Stimulated activated CD8-positive, alpha-beta memory T cell treated with anti-CD3 and anti-CD28 coated beads, Interleukin-7, amount 100 ng/mL, for 24 hours (primary cell): ENCODE measurements at places on chromosomes 4 and X.

GRCh38 chr4:78585633-78586032 lies 34.1 kb downstream of the ANXA3 start:
- no peak for DNase-seq

GRCh38 chrX:13983734-13984133 lies 46.0 kb downstream of the GEMIN8 start:
- no peak for DNase-seq

DNA sequence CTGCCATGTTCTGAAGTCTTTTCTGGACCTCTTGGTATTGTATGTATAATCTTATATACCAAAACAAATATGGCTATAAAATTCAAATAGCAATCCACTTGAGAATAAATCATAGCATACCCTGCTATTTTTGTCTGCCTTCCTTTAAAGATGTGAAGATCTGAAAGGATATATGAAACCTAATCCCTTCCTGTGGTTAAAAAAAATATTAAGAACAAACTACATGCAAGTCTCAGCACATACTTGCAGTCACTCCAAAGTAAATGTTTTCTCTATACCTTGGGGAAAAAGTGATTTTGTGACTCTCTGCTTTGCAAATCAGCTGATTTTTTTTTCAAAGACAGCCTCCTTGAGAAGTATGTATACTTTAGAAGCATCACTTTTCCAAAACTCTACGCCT lies 322.9 kb downstream of the ANKRD50 start:
- DNase-seq = no peak

GRCh38 chr4:184197536-184198082 lies 20.1 kb downstream of the ENPP6 start:
- no peak for DNase-seq

DNA sequence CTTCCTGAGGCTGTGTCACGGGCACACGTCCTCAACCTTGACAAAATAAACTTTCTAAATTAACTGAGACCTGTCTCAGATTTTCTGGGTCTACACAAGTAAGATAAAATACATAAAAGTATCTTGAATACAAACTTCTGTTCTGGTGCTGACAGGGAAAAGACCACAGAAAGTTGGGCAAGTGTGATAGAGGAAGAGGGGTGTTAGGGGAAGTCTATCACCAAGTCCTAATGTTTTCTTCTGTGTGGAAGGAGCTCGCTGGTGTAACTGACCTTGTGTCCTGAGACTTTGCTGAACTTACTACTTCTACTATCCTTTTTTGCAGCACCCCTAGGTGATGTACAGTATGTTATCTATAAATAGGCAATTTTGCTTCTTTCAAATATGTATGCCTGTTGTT lies 97.0 kb upstream of the STIM2 start:
- no peak for DNase-seq

DNA sequence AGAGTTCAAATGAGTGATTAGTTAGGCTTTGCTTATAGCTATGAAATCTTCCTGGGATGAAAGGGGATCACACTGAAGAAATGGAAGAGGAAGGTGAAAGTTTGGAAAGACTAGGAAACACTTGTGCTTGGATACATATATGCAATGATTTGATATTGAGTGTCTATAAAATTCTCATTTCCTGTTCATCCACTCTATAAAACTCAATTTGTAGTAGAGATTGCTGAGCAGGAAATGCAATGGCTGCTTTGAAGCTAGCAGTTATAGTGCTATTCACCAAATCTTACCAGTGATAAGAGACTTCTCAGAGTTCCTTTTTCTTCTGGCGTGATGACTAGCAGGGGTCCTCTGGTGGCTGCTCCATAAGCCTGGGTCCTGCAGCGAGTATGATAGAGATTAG lies 128.1 kb upstream of the HPF1 start:
- no peak for DNase-seq

- no peak for DNase-seq
Measured at GRCh38 chr4:78566834-78567499, 15.4 kb downstream of the ANXA3 start.

GRCh38 chr4:186760576-186760975 lies 36.9 kb upstream of the FAT1 start:
- DNase-seq = no peak

- no peak for DNase-seq
Measured at GRCh38 chr4:145929415-145930178, 9.0 kb downstream of the ZNF827 start.

DNA sequence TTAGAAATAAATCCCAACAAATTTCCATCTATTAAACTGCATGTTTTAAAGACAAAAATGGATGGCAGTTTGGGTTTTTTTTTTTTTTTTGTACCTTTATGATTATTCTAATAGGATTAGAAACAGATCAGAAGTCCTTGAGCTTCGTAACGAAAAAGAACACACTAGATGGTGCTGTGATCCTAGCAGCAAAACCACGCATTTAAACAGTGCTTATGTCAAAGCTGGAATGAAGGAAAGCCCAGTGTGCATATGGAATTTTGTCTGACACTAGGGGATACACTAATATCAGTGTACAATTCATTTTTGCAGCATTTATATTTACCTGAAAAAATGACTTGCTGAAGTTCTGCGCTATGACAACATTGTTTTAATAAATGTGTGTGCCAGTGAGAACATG lies 229.1 kb downstream of the VEGFC start:
- DNase-seq = no peak

DNA sequence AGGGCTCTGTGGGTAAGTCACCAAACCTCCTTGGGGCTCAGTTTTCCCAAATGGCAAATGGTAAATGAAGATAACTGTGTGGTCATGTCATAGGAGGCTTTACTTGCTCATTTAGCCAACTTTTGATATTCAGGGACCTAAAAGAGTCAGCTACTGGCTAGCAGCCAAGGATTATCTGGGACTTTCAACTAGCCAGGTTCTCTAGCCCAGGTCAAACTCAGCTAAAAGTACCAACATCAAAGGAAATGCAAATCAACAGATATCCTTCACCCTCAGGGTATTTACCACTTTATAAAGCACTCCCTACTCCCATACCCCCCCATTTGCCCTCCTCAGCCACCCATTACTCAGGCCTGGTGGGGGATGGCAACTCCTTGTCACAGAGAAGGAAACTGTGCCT lies 7.5 kb downstream of the AMER1 start:
- no peak for DNase-seq

DNA sequence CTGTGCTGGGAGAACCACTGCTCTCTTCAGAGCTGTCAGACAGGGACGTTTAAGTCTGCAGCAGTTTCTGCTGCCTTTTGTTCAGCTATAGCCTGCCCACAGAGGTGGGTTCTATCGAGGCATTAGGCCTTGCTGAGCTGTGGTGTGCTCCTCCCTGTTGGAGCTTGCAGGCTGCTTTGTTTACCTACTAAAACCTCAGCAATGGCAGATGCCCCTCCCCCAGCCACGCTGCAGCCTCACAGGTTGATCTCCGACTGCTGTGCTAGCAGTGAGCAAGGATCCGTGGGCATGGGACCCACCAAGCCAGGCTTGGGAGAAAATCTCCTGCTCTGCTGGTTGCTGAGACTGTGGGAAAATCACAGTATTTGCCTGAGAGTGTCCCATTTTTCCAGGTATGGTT lies 133.8 kb upstream of the UBQLN2 start:
- no peak for DNase-seq

- no peak for DNase-seq
Measured at GRCh38 chr4:87884976-87885549, 52.3 kb downstream of the MEPE start.

DNA sequence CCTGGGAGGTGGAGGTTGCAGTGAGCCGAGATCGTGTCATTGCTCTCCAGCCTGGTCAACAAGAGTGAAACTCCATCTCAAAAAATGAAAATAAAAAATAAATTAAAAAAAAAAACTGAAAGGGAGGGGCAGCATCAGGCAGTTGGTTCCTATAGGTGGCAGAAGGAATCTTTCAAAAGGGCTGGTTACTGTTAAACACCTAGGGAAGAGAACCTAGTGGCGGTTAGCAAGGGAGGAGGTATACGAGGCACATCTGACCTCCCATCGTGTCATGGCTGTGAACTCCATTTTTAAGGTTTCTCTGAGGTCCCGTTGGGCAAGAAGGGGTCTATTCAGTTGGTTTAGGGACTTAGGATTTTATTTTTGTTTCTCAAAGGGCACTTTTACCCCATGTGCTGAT lies 150.1 kb downstream of the SLC7A11 start:
- DNase-seq = no peak

DNA sequence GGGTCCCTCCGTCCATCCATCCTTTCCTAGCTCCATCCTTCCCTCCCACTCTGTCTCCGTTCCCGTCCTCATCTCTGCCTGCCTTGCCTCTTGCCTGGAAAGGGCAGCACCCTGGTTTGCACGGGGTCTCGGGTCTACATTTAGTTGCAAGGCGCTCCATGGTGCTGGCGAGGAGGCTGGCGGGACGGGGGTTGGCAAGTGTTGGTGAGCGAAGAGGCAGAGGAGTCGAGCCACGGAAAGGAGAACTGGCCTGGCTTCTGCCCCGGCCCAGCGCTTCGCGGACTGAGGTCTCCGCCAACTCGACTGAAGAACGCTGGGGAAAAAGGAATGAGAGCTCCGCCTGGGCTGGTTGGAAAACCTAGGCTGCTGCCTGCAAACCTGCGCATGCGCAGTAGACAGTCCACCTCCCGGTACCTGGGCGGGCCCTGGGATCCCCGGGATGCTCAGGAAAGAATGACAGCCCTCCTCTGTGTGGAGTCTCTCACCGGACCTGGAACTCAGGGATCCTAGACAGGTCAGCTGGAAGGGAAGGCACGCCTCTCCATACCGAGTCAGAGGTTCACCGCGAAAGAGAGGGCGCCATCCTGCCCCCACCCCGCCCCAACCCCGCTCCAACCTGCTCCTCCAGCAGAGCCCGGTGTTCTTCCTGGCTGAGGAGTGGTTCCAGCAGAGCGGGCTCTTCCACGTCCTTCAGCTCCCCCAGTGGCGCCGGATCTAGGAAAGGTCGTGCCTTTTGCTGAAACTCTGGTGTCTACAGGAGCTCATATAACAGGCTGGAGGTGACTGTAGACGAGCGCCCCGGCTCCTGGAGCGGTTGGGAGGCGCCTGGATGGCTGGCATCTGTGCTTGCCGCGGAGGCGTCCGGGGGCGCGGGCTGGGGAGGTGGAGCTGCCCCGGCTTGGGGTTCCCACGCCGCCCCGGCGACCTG lies 6.0 kb downstream of the FRG2 start:
- DNase-seq = no peak

- DNase-seq = no peak
Measured at GRCh38 chrX:42567268-42567667, 210.7 kb downstream of the PPP1R2C start.

GRCh38 chr4:175444512-175444911 lies 367.6 kb downstream of the GPM6A start:
- DNase-seq = no peak

GRCh38 chr4:141016117-141016798 lies 117.0 kb downstream of the RNF150 start:
- no peak for DNase-seq

DNA sequence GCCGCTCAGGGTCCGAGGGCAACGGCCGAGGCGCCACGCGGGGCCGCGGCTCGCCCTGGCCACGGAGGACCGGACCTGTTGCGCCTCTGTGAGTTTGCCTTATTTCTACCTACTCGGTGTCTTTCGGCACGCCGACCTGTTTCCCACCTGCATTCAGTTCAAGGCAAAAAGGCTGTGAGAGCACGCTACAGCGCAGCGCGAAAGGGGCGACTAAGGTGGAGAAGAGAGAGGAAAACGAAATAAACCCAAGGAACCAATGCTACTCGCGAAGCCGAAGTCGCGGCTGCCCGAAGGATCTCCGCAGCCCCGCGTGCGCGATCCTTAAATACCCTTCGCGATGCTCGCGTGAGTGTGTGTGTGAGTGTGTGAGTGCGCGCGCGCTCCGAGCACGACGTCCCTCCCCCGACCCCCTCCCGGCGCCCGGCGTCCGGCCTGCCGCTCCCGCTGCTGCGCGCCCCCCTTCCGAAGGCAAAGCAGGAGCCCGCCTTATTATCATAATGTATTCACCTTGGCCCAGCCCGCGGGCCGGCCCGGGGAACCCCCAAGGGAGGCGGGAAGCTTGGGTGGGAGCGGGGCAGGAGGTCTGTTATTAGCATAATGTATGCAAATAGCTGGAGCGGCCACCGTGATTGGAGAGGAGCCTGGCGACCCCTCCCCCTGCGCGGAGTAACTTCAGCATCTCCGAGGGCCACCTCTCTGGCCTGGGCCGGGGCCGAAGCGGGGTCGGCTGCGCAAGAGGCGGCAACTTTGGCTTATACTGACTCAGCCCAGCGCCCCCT lies at the start of gene COL25A1:
Gene COL25A1, minus strand, starts transcription at position 298 of the 779 bp plus-strand sequence.
- peak; percentile 3 for DNase-seq

DNA sequence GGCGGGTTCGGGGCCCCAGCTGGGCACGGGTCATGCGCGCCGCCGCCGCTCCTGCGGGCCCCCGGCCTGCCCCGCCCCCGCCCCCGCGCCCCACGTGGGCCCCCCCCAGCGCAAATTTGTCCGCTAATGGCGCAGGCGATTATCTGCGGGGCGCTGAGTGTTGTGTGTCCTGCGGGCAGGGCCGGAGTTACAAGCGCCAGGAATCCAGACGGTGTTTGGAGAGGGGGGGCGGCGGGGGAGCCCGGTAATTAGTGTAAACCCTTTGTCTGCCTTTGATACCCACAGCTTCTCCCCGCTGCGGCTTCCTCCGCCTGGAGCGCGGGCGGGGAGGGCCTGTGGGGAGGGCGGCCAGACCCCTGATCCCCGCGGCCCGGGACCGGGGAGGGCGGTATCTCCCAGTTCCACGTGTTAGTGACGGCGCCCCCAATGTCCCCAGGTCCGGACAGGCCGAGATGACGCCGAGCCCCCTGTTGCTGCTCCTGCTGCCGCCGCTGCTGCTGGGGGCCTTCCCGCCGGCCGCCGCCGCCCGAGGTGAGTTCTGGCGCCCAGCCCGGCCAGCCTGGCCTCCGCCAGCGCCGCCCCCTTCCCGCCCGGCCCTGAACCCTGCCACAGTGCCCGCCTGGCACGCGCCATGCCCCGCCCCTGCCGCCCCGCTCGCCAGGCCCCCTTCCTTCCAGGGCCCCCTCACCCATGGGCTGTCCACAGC lies 761 bp downstream of the FGFRL1 start:
- DNase-seq = no peak

- DNase-seq = no peak
Measured at GRCh38 chr4:23579166-23579565, 310.7 kb downstream of the PPARGC1A start.

DNA sequence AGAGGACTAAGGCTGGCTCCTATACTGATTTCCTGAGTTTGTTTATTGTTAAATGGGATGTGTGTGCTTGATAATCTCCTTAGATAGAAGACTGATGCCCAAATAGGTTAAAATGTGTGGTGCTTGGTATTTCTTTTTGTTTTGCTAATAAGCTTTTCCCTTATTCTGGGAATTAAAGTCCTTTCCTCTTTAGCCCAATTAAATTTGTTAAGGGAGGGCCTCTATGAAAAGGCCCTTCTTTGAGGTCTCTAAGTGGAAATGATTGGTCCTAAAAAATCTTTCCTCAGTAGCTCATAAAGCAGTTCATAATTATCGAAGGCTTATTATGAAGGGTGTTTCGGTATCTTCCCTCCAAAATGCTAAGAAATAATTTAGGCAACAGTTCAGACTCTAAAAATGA lies at the start of gene RRH:
Gene RRH, plus strand, starts transcription at position 301 of the 400 bp plus-strand sequence. Its CDS starts 56 bp downstream, at position 357.
- no peak for DNase-seq

- no peak for DNase-seq
Measured at GRCh38 chr4:24885342-24885741, 27.5 kb downstream of the CCDC149 start.

GRCh38 chr4:41374490-41374889 lies 117.8 kb downstream of the UCHL1 start:
- no peak for DNase-seq
